Dorsolateral prefrontal cortex (tissue), 122 donors: ENCODE measurements at places on chromosomes 7 and 10. TPM values are rescaled to one million over a fixed set of nuclear protein-coding genes. Genes with fewer than 3 reads are reported as not detected.
A peak's percentile ranks its signal among the peaks of the same experiment; 100 is the strongest.

GRCh38 chr7:23426876-23427275 lies 43.4 kb downstream of the IGF2BP3 start:
- no peak for DNase-seq

DNA sequence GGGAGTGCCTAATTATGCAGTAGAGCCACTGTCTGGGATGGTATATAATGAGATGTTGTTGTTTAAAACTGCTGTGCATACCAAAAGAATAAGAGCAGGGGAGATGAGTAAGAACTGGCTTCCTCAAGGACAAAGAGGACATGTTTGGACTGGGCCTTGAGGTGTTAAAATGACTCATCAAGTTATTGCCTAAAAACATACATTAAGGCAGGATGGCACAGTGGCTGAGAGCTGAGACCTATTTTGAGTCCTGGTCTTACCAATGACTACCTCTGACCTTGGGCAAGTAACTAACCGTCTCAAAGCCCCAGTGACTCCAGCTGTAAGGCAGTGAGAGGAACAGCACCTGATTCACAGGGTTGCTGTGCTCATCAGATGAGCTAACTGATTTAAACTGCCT lies 71.1 kb downstream of the CFAP58 start:
- DNase-seq: no peak

- no peak for DNase-seq
Measured at GRCh38 chr10:115046686-115047236, 46.4 kb upstream of the ATRNL1 start.

- peak; percentile 52 for DNase-seq
Measured at GRCh38 chr7:37031571-37032257, 307.4 kb upstream of the AOAH start.

GRCh38 chr10:128867819-128868218 lies 599.2 kb upstream of the MGMT start:
- no peak for DNase-seq

GRCh38 chr7:36045326-36045725 lies 107.7 kb upstream of the EEPD1 start:
- DNase-seq: no peak

The LIPJ gene
- total RNA-seq: 1.8 TPM

The FKBP6 gene
- not detected for total RNA-seq

DNA sequence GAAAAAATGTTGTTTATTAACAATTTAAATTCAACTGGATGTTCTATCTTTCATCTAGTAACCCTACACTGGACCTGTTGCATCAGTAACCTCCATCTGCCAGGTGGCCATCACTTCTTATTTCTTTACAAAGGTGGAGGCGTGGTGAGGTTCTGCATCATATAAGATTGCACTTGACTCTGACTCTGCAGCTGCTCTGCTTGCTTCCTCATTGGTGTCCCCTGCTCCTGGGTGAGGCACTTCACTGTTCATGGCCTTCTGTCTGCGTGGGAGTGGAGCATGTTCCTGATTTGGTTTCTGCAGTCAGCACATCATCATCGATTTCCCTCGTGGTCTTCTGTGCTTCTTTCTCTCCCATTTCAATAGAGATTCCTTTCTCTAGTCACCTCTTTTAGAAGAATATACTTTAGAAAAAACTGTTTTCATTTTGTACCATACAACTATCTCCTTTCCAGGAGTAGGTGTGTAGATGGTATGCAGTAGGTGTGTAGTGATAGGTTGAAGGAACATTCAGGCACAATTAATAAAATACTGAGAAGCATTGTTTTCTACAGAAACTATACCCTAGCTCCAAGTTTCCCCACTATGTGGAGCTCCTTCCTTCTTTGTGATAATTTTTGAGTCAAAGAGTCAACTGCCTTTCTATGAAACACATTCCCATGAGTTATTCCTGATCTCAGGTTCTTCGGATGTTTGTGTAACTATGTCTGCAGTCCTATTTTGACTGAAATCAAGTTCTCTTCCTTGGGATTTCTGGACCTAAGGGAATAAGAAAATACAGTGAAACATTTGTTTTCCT lies 231.7 kb upstream of the CNTNAP2 start:
- DNase-seq: no peak

DNA sequence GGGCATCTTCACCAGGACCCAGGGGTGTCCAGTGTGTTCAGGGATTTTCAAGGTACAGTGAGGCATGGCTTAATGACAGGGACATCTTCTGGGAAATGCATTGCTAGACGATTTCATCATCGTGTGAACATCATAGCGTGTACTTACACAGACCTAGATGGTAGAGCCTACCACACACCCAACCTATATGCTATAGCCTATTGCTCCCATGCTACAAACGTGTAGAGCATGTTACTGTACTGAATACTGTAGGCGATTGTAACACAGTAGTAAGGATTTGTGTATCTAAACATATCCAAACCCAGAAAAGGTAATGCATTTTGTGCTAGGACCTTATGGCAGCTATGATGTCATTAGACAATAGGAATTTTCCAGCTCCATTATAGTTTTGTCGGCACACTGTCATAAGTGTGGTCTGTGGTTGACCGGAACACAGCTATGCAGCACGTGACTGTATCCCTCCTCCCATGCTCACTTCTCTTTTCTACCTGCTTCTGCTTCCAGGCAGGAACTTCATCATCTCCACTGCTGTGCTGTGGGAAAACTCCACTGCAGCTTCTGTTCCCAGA lies 416.2 kb upstream of the NFE2L3 start:
- no peak for DNase-seq

DNA sequence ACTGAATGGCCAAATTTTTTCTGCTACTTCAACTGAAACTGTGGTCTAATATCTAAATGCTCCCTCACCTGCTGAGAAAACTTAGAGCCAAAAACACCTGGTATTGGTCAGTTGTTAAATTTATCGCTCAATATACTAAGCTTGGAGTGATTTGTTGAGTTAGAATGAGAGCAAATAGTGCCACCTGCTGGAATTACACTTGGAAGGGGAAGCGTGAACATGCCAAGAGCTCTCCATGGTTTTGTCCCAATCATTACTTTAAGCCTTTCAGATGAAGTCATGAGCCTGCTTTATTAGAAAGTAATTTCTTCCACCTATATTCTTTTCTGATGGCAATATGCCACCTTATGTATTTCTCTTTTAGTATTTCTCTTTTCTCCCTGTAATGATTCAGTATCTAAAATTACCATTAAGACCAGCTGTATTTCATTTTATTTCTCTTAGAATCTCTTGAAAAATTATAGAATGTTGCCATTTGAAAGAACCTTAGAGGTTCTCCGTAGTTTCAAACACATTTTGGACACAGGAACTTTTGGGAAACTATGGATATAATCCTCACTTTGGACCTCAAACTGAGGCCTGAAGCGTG lies 447.8 kb upstream of the C7orf33 start:
- no peak for DNase-seq

DNA sequence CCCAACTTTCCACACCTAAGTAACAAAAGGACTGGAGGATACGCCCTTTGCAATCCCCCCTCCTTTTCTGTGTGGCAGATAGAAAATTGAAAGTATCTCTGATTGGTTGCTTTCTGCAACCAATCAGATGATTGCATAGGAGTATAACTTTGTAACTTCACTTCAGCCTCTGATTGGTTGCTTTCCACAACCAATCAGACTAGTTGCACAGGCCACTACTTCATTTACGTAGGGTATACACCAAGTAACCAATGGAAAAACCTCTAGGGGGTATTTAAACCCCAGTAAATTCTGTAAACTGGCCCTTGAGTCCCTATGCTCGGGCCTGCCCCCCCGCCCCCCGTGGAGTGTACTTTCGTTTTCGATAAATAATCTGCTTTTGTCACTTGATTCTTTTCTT lies 1080.4 kb downstream of the CNTNAP2 start:
- no peak for DNase-seq

- no peak for DNase-seq
Measured at GRCh38 chr10:107739951-107740350, 575.4 kb upstream of the SORCS1 start.

GRCh38 chr10:132906836-132907235 lies 35.5 kb downstream of the CFAP46 start:
- DNase-seq: peak; percentile 26

DNA sequence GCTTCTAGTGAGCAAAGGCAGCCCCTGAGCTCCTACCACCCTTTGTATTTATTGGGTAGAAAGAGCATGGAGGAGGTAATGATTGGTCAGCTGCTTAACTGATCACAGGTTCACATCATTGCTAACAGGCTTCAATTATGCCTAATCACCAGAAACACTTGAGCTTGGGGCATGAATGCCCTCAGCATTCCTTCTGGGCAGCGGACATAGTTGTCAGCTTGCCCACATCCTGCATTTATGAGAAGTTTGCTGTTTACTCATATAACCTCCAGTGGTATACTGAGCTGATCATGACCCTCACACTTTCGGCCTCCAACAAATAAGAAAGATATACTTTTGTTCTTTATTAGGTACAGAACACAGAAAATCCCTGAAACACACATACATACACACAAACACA lies 140.3 kb upstream of the ODAD2 start:
- no peak for DNase-seq

GRCh38 chr10:33126742-33127141 lies 168.7 kb upstream of the ITGB1 start:
- no peak for DNase-seq

The ELFN1 gene
- total RNA-seq: 1.9 TPM

The EBF3 gene
- not detected for total RNA-seq

DNA sequence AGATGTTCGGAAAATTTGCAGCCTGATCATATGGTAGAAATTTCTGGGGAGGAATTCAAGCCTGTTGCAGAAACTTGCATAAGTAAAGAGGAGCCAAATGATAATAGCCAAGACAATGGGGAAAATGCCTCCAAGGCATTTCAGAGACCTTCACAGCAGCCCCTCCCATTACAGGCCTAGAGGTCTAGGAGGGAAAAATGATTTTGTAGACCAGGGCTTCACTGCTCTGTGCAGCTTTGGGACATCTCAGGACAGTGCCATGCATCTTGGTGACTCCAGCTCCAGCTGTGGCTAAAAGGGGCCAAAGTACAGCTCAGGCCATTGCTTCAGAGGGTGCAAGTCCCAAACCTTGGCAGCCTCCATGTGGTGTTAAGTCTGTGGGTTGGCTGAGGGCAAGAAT lies 50.6 kb upstream of the CYP2C18 start:
- DNase-seq: no peak

DNA sequence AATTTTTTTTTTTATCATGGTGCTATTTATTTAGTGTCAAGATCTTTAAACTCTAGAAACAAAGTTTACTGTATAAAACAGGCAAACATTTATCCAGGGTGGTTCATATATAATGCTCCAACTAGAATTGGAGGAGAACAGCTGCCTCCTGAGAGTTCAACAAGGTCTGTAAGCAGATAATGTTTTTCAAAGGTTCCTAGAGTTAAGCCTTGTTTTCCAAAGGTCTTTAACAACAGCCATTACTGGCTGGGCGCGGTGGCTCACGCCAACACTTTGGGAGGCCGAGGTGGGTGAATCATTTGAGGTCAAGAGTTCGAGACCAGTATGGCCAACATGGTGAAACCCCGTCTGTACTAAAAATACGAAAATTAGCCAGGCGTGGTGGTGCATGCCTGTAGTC lies 316.7 kb downstream of the CCDC3 start:
- no peak for DNase-seq

DNA sequence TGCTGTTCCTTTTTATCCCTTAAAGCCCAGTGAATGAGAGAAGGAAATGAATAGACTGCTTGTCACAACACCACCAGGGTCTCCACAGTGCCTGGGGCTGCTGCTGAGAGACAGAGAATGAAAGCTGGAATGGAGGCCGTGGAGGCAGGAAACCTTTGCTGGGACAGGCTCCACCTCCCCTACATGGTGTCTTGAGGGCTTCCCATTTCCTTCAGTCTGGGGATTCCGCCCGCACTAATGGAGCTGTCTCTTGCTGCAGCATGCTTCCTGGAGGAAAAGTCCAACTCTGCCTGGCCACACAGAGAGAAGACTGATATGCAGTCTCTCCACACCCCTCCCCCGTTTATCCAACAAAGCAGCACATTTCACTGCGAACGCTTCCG lies 54.5 kb downstream of the LRRC4 start:
- DNase-seq: no peak

DNA sequence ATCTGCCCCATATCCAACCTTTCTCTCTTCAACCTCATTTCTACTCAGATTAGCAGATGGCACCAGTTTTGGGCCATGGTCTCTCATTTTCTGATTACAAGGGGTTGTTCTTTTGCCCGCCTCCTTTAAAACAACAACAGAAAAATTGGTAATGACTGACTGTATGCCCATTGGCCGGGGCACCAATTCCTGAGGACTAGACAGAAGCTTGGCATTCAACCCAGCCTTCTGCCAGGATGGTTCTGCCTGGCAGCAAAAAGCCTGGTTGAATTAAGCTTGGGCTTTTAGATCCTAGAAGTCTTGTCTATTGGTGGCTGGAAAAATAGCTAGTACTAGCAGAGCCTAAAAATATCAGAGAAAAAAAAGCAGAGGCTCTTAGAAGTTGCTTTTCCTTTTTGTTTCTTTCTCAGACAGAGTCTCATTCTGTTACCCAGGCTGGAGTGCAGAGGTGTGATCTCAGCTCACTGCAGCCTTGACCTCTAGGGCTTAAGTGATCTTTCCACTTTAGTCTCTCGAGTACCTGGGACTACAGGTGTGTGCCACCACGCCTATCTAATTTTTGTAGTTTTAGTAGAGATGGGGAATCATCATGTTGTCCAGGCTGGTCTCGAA lies 402.6 kb downstream of the AUTS2 start:
- no peak for DNase-seq

GRCh38 chr10:129442866-129443265 lies 24.2 kb upstream of the MGMT start:
- no peak for DNase-seq
